WTC11 (cell line): ENCODE measurements at places on chromosomes 1 and 21. TPM values are rescaled to one million over a fixed set of nuclear protein-coding genes. Genes with fewer than 3 reads are reported as not detected.
A peak's percentile ranks its signal among the peaks of the same experiment; 100 is the strongest.

Gene OR2AK2
- not detected in 3 replicates for total RNA-seq

Gene PTGFR
- 0.04 to 0.11 TPM in 2 of 3 replicates, not detected in the other for total RNA-seq

Gene KRTAP12-2
- 0.25 TPM in 1 of 3 replicates, not detected in the others for total RNA-seq

Gene TLR5
- total RNA-seq, result 0.46 to 1.1 TPM (median 0.73 TPM) in 3 replicates

Gene TSACC
- 1.8 to 2.7 TPM (median 2.2 TPM) in 3 replicates for total RNA-seq

Gene TMEM200B
- 19.1 to 22.6 TPM (median 22.1 TPM) in 3 replicates for total RNA-seq

Gene C1orf167
- 1.2 to 3.1 TPM (median 2.8 TPM) in 3 replicates for total RNA-seq

Gene PLXNA2
- 2.4 to 4.2 TPM (median 3.5 TPM) in 3 replicates for total RNA-seq

DNA sequence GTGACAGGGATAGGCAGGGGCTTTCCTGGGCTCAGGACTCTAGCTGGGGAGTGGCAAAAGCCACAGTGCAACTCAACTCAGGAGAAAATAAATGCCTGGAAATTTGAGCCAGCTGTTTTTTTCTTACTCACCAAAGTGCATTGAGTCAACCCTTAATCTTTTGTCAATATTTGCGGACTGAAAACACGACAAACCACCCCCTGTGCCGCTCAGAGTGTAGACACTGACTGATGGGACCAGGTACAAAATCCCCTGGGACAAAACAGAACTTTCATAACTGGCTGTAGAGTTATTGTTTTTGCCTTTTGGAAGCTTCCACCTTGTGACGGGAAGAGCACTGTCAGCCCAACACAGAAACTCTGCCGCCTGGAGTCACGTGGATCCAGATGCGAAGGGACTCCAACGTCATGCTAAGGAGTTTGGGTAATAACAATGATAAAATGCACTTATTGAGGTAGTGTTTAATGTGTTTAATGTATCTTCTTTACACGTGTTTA, 164.6 kb downstream of the PLPP3 start:
- no peak for DNase-seq

DNA sequence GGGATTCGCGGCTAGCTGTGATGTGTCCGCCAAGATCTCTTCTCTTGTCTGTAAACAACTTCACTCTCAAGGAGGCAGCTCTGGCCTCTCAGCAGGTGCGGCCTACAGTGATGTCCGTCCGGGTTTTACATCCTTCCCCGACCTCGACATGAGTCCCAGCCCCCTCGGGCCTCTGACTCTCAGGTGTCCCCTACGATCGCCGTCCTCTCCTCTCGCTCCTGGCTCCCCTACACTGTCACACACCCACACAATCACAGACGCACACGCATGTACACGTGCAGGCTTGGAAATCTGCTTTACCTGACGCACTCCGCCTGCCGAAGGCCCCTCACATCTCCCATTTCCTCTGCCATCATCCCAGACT, 797 bp upstream of the RSPH1 start:
- DNase-seq, result peak; percentile 34

- DNase-seq, result no peak
Observed at GRCh38 chr1:63747445-63747844, 26.4 kb upstream of the ROR1 start.

- no peak for DNase-seq
Observed at GRCh38 chr21:39837861-39838359, 29.3 kb upstream of the PCP4 start.

- no peak for DNase-seq
Observed at GRCh38 chr1:109567877-109568672, 19.7 kb downstream of the GNAI3 start.

- no peak for DNase-seq
Observed at GRCh38 chr1:206784471-206784903, 12.2 kb upstream of the IL10 start.

- DNase-seq, result peak; percentile 63
Observed at GRCh38 chr1:112501810-112502641, 6.7 kb upstream of the WNT2B start.

DNA sequence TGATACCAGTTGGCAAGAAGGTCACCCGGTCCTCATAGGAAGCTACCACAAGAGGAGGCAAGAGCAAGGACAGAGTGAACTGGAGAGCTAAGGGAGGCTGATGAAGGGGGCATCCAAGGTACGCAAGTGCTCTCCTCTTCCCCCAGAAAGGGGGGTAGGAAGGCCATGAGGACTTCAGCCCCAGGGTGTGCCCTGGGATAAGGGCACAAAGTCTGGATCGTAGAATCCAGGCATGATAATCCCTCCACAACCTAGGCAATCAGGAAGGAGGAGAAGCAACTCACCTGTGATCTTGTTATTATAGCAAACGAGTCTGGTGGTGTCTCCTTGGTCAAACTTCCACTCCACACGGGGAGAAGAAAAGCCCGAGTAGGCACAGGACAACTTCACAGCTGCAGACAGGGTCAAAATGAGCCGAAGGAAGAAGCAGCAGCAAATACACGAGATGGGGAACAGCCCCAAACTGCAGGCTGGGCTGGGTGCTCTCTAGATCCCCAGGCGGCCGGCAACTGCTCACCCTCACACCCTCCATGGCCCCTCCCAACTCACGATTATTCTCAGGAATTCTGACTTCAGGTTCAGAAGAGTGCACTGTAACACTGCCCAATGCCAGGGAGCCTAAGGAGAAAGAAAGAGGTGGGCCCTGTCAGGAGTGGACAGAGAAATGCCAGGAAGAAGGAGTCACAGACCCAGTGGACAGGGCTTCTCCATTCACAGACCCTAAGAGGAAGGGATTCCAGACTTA, 20.0 kb downstream of the F11R start:
- DNase-seq, result no peak

GRCh38 chr1:117364240-117364639, 3.0 kb upstream of the MAN1A2 start:
- no peak for DNase-seq

DNA sequence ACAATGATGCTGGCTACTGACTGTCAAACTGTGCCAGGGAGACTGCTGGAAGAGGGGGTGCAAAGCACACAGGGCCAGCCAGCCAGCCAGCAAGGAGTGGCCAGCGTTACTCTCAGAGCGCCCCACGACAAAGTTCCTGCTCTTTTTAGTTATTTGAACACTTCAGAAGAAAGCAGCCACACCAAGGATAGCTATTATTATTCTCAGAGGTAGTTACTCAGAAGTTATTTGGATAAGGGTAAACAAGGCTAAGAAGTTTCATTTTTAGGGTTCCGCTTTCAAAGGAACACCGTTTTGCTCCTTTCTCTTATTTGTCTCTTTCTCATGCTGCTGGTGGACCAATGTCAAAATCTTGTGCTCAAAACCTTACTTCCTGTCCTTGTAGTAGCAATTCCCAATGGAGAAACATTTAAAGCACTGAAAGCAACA, 59.9 kb downstream of the VANGL2 start:
- no peak for DNase-seq

- no peak for DNase-seq
Observed at GRCh38 chr21:34181431-34182039, 108.2 kb downstream of the MRPS6 start.

- no peak for DNase-seq
Observed at GRCh38 chr1:45221716-45222115, 15.3 kb upstream of the ZSWIM5 start.

DNA sequence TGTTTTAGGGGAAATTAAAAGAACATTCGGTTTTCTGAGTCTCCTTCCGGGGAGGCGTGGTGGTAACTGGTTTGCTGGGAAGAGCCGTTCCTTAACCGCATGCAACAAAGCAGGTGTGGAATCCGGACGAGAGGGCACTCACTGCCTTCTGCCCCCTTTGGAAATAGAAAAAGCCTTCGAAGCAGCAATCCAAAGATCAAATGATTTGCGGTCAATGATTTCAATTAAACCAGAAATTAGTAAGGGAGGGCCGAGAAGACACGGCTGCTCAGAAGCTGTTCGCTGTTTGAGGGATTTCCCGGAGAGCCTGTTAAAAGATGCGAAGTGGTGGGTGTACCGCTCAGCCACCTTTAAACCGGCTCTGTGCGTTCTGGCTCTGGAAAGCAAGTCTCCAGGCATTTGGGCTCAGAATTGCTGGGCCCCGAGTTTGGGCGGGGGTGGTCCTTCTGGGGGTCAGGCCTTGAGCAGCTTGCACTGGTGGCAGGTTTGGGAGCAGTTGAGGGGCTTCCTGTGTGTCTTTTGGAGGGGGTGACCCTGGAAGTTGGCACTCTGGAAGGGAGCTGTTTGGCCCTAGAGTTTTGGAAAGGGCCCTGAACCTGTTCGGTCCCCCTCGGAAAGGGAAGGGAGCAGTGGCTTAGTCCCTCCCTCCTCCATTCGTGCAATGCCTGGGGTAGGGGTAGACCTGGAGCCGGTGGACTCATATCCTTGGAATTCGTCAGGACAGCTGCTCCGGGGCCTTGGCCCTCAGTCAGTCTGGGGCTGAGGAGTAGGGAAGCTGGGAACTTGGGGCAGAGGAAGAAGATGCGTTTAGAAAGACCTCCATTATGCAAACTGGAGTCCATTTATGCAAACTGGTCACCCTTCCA, 3.1 kb downstream of the SIM2 start:
- no peak for DNase-seq

- no peak for DNase-seq
Observed at GRCh38 chr1:41975121-41975520, 56.4 kb upstream of the HIVEP3 start.

GRCh38 chr1:58854576-58854975, 70.7 kb upstream of the JUN start:
- no peak for DNase-seq

GRCh38 chr21:37451446-37451845, 84.9 kb downstream of the DYRK1A start:
- no peak for DNase-seq

DNA sequence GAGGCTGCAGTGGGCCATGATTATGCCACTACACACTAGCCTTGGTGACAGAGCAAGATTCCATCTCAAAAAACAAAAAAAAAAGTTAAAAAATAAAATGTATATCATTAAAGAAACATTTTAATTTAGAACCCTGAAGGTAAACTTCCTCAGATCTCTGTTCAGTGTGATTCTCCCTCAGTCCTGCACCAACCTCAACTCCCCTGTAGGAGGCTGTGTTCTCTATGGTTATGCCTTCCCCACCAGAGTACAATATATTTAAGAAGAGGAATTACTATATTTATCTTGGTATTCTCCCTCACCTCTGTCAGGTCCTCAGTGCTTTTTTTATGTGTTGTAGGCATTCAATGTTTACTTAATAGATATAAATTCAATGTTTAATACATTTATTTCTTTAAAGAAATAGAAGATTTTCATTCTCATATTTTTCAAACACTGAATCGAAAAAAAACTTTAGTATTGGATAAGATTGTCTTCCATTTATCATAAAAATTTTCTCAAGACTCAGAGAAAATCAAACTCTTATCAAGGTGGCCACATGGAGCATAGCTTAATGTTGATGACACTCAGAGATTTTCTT, 4.8 kb upstream of the LRRC8B start:
- no peak for DNase-seq

DNA sequence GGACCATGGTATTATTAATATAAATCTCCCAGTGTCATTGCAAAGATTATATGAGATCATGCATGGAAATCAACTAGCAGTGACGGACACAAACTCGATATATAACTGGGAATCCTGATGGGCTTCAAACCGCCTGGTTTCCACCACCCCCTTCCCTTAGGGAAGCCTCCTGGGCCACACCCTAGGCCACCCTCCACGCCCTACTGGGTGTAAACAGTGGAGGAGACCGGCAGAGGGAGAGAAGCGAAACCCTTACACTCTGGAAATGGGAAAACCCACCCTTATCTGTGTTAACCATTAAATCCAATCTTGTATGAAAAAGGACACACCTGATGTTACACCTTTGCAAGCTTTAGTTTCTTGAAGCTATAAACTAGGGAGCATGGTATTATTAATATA, 595 bp upstream of the ZNHIT6 start:
- DNase-seq, result no peak

DNA sequence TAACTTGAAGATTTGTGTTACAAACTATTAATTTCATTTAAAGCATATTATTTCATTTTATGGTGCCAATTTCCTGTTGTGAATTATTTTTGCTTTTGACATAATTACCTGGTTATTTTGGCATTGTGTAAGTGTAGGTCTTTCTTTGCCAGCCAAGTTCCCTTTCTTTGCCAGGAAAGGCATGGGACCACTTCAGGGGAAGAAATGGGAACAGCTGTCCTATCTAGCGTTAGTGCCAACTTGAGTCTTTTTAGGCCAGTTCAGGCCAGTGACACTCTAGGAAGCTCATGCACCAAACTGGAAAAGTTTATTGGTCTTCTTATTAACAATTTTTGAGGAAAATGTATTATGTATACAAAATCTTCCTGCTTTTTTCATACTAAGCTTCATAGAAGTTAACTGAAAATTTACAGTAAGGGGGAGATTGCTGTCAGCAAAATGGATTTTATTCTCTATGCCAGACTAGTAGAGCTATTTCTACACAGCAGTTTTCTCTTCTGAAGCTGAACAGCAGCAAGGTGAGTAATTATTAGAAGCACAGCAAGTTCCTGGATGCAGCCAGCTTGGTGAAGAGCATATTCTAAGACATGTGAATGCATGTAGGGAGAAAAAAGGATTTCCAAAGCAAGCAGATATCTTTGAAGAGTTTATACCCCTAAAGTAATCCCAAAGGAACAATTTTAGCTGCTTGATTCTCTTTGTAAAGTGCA, 914.6 kb upstream of the ADGRL4 start:
- no peak for DNase-seq

GRCh38 chr1:23556635-23557470, 2.4 kb downstream of the ID3 start:
- DNase-seq, result no peak

DNA sequence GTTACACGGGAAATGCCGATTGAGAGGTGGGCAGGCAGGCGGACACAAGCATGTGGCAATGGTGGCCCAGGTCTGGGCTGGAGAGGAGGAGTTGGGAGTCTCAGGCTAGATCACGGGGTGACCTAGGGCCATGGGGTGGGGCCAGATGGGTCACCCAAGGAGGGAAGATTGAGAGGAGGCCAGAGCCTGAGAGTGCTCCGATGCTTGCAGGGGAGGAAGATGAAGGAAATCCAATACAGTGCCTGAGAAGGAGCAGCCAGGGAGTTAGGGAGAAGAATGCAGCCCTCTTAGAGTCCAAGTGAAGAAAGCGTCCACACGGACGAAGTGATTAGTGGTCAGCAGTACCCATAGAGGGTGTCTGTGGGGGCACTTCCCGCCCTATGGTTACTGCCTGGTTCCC, 61.4 kb upstream of the FAM3B start:
- no peak for DNase-seq

- no peak for DNase-seq
Observed at GRCh38 chr1:241677201-241677600, 25.1 kb downstream of the WDR64 start.

DNA sequence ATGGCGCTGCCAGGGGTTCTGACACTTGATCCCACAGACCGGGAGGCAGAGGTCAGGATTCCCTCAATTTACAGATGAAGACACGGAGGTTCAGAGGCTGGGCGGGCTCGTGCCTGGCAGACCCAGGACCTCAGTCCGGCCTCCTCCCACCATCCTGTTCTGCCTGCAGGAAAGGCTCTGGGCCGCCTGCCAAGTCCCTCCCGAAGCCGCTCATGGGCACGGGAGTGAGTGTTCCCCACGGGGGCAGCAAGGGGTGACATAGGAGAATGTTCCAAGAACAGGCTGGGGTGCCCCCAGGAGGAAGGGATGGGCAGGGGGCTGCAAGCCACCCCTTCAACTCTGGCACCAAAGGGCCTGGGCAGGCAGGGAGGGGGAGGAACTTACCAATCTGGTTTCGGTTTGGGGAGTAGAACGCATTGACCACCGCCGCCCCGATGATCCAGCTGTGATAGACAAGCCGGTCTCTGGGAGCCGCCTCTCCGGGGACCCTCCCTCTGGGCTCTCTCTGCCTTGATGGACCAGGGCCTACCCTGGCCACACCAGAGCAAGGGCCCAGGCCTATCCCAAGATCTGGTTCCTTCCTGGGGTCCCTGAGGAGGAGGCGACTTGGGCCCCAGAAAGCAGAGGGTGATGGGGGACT, 7.5 kb downstream of the PRXL2B start:
- DNase-seq, result peak; percentile 8
